ENCODE measurements at places on chromosomes 7 and 10.
A peak's percentile ranks its signal among the peaks of the same experiment; 100 is the strongest.

- no peak for DNase-seq
Observed at GRCh38 chr7:106246902-106247711, 37.7 kb downstream of the NAMPT start.

DNA sequence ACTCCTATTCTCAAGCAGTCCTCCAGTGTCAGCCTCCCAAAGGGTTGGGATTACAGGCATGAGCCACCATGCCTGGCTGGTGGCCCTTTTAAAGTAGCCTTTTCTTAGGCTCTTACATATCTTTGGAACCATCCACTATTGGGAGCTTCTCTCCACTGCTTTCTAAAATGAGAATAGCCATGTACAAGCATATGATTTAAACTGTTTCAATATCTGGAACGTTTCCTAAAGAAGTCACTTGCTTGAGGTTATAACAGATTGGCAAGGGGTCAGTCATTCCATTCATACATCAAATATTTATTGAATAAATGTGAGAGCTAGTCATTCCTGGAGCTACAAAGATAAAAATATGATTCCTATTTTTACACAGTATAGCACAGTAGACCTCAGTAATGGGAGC lies 97.4 kb upstream of the LRGUK start:
- DNase-seq: no peak

DNA sequence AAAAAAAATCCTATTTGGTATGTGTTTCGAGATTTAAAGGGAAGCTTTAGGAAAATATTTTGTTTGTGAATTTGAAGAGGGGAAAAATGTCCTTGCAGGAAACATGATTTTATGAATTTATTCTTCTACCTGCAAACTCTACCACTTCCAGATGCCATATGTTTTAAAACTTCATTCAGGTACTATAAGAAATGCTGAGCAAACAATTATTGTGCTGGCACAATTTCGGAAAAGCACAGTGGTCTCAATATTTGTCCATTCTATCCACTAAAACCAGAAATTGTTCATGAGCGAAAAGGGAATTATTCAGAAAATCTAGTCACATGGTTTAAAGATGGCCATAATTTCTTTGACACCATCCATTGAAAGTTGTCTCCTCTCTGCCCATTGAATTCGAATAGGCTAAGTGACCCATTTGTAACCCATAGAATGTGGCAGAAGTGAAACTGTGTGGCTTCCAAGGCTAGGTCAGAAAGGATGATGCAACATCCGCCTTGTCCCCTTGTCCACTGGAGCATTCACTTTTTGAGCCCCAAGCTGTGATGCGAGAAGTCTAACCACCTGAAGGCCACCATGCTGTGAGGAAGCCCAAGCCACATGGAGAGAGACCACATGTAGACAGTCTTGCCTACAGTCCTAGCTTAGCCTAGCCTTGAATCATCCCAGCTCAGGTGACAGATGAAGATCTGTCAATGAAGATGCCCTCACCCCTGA lies 189.8 kb upstream of the PRKCQ start:
- no peak for DNase-seq

GRCh38 chr10:110115784-110116520 lies 91.5 kb upstream of the MXI1 start:
- no peak for DNase-seq

DNA sequence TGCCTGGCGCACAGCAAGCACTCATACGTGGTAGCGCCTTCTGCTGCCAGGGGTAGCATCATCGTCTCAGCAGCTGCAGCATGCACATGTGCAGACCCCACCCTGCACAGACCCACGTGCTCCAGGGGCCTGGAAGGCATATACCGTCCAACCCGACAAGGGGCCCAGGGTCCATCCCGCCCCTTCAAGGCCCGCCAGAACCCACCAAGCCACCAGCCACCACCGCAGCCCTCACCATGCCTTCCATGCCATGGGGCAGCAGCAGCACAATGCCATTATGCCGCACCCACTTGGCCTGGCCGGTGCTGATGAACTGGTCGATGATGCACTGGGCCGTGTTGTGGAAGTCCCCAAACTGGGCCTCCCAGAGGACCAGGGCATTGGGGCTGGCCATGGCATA lies 22.7 kb downstream of the OGDHL start:
- no peak for DNase-seq

GRCh38 chr10:32930036-32930435 lies 28.0 kb downstream of the ITGB1 start:
- no peak for DNase-seq

DNA sequence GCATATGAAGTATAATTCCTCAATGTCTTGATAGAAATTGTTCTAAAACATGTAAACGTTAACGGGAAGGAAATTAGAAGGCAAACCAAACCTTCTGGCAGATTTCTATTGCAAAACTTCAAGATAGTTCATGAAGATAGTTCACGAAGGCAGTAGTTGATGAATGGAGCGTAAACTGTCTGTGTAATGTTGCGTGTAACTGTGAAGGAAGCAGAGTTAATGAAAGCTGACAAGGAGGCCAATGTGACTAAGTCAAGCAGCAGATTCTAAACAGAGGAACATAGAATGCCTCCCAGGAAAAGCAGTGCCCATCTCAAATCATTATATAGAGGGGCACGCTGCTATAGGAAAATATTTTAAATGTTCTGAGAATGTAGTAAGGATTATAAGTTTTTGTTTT lies 659.7 kb upstream of the IGFBP3 start:
- DNase-seq: peak; percentile 63

DNA sequence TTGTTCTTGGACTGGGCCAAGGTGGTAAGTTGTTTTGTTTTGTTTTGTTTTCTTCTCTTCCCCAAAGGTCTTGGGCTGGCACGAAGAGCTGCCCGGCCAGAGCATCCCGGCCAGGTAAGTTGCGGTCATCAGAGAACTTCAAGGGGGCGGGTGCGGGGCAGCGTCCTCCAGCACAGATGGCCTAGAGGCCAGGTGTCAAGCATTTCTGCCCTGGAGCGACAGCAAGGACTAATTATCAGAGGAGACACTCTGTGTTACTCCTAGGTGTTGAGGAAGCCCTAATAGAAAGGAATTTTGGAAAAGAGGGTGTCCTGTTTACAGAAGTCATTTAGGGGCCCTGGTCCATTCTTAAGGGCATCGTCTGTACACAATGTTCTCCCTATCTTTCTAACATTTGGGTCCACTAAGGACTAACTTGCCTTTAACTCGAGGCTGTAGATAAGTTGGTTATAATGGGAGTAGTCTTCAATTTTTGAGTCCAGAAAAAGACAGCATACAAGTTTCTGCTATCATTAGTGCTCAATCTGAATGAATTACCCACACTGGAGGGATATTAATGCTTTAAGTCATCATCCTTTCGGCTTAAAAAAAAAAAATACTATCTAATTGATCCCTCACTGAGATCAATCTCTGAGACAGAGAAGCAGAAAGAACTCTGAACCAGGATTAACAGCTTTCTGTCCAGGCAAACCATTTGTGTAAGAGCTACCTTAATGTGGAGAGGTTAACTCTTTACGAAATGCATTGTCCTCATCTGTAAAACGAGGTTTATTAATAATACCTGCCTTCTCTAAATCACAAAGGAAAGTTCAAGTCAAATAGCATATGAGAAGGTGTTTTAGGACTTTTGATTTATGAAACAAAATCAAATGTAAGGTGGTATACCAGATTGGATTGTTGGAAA lies 1.5 kb downstream of the ITGB8 start:
- DNase-seq: no peak

DNA sequence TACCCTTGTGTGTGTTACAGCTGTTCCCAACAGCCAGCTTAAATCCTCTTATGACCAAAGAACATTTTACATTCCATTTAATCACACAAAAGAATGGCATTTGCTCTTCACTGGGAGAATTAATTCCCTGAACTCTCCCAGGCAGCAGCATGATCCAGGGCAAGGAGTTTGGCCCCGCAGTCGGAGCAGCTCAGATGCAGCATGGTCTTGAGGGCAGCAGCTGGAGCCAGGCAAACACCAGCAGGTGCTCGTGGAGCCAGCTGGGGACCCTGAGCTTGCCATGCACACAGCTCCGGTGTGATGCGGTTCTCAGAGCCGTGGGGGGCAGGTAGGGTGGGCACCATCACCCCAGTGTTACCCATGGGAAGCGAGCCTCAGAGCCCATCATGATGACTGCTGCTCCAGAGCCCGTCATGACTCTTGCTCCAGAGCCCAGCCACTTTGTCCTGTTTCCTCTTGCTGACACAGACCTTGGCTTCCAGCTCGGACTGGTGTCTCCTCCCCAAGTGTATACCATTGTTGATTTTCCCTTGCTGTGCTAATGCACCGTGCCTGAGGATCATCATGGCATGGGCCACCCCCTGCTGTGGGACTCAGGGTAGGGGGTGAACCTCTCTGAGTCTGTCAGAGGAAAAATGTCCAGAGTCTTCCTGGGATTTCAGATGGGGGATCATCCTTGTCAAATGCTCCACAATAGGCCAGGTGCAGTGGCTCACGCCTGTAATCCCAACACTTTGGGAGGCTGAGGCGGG lies 75.8 kb downstream of the ZRANB1 start:
- DNase-seq: no peak

DNA sequence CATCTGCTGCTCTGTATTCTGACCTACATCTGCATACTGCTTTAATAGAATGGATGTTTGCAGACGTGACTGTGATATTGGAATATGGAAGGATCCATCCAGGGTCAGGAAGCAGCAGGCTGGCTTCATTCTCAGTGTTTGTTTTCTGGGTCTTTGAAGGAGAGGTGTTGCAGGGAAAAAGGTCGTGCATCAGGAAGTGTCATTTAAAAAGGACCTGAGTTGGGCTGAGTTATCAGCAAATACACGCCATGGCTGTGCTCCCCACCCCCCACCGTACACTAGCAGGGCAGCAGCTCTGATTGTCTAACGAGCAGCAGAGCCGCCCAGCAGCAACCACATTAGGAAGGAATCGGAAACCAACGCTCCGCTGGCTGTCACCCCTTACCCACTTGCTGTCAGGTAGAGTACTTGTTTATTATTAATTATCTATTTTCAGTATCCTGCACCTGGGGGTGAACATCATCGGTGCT lies 63.1 kb upstream of the STEAP1B start:
- DNase-seq: no peak

GRCh38 chr10:114626841-114627240 lies 31.2 kb downstream of the ABLIM1 start:
- DNase-seq: no peak

- peak; percentile 86 for DNase-seq
Observed at GRCh38 chr10:62264702-62265436, 3.8 kb downstream of the RTKN2 start.

GRCh38 chr10:27620430-27621397 lies 116.6 kb downstream of the RAB18 start:
- DNase-seq: peak; percentile 99

DNA sequence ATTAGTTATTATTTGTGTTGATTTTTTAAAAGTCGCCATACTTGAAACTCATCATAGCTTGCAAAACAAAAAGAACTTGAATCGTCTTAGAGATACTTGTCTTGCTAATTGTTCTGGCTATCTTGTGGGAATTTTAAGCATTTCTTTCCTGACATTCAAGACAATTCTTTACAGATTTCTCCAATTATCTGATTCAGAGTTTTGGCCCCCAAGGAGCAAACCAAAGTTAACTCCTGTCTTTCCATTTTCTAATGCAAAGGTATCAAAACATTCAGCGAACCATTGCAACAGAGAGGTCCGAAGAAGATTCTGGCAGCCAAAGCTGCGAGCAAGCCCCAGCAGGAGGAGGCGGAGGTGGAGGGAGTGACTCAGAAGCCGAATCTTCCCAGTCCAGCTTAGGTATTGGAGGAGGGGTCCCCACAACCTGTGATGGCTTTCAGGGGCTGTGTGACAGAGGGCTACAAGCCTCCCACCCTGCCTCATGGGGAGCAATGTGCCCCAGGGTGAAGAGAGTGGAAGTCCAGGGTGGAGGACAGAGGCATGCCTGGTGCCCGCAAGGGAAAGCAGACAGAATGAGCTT lies 119.4 kb upstream of the STK17A start:
- no peak for DNase-seq

- DNase-seq: no peak
Observed at GRCh38 chr10:49647985-49648795, 31.3 kb upstream of the C10orf53 start.

GRCh38 chr10:32622409-32622808 lies 176.5 kb downstream of the CCDC7 start:
- DNase-seq: no peak

DNA sequence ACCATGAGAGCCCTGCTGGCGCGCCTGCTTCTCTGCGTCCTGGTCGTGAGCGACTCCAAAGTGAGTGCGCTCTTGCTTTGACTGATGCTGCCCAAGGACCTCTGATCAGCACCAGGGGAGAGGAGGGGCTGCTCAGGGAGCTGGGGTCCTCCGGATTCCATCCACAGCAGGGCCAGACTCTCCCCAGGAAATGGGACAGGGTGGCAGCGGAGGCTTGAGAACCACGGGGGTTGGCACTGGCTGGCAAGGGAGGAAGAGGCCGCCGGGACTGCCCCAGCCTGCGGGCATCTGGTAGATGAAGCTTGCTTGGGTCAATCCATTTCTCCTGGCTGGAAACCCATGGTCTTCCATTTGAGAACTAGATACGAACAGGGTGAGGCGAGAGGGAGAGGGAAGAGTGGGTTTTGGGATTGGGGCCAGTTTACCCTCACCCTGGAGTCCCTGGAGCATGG lies 647 bp downstream of the PLAU start:
- DNase-seq: no peak

DNA sequence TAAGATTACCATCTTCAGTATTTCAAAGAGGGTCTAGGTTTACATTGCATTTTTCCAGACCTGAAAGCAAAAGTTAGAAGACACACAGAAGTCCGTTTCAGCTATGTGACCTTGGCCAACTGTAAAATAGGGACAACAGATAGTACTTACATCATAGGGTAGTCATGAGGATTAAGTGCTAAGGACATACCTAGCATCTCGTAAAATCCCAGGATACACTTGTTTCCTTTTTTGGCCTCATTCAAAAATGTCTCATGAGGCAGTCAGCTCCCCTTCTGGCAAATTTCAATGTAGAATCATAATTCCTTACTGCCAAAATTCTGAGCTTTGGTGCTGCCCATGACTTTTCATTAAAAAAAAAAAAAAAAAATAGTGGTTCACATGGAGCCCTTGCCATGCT lies 6.4 kb upstream of the DUSP5 start:
- DNase-seq: no peak

- DNase-seq: peak; percentile 0
Observed at GRCh38 chr7:83415840-83416239, 233.1 kb downstream of the SEMA3E start.

All from fibroblast of skin of abdomen (primary cell).